Astrocyte of the hippocampus (primary cell): ENCODE measurements at places on chromosomes 12 and 14.

GRCh38 chr14:99321955-99322730, 50.1 kb upstream of the BCL11B start:
- DNase-seq, result no peak

- DNase-seq, result no peak
Measured at GRCh38 chr12:103758310-103759089, 82.5 kb downstream of the NT5DC3 start.

DNA sequence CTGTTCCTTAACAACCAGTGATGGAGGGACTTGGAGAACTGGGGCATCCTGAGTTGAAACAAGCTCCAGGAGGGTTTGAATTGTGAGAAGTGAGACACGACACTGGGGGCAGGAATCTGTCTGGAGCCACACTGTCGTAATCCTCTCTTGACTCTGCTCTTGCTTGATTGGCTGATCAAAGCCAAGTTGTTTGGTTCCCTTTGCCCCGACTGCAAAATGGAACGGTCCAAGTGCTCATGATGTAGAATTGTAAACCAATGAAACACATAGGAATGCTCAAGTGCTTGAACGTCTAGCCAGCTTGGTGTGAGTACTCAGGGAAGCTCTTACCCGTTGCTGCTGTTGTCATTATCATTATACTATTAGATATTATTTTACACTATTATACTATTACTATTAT, 98.1 kb downstream of the TMEM132C start:
- DNase-seq, result no peak

- DNase-seq, result no peak
Measured at GRCh38 chr14:32474478-32475195, 145.5 kb downstream of the AKAP6 start.

DNA sequence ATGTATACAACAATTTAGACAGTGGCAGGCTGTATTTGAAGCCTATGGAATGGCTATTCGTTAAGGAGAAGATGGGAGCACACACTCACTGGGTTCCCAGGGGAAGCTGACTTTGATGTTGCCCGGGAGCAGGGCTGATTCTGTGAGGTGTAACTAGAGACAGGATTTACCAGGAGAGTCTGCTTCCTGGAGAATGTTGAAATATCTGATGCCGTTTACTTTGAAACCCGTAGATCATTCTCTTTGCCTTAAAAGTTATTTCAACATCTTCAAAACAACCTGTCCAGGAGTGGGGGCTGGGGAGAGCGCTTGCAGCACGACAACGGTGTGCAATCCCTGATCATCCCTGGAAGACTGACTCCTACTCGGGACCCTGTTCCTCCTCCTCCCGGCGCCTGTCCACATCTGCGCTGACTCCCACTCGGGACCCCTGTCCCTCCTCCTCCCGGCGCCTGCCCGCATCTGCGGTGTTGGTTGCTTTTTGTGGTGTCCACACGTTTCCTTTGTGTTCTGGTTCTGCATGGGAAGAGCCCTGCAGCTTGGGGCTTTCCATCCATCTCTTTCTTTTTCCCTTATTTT, 72.6 kb downstream of the AACS start:
- no peak for DNase-seq

DNA sequence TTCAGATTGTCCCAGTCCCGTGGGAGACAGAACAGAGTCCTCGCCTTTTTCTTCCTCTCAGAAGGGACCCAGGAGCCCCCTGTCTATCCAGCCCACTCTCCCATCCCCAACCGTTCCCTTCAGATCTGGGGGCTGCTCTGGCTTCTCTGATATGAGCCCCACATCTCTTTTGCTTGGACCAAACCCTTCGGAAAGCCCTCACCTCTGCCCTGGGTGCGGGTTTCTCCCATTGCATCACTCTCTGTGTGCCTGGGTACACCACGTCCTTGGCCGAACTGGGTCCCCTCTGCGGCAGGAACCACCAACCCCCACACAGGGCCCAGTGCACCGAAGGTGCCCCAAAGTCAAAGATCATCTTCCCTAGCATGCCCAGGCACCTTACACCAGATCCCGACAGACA, 87.8 kb downstream of the DICER1 start:
- no peak for DNase-seq
